Activated CD4-positive, alpha-beta T cell treated with anti-CD3 and anti-CD28 coated beads for 36 hours (primary cell): ENCODE measurements at places on chromosomes 7 and 10. TPM values are rescaled to one million over a fixed set of nuclear protein-coding genes. Genes with fewer than 3 reads are reported as not detected.
A peak's percentile ranks its signal among the peaks of the same experiment; 100 is the strongest.

DNA sequence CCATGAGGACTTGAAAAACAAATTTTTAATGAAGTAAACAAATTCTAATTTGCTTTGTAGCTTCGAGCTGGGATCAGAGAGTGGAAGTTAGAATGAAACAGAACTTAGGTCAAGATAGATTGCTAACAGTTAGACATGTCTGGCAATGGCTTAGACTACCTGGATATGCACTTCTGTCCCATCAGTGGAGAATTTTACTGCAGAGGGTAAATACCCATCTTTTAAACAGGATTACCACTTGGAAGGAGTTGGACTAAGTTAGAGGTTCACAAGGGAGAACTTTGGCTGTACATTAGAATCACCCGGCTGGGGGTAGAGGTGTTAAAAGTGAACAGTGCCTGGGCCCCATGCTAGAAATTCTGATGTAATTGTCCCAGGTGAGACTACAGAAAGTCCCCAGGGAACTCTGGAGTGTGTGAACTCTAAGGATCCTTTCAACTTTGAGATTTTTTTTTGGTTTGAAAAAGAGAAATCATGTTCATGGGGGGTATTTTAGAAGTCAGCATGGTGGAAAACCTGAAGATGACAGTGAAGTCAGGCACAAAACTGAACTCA lies 35.5 kb downstream of the ENTPD1 start:
- peaks cover 10% of the 10 kb centered on the region for H3K27me3 ChIP-seq
- H3K36me3 ChIP-seq: no peaks in the 10 kb centered on the region
- no peak for DNase-seq
- no peaks in the 10 kb centered on the region for H3K4me1 ChIP-seq
- no peak overlapping the region for H3K27ac ChIP-seq

DNA sequence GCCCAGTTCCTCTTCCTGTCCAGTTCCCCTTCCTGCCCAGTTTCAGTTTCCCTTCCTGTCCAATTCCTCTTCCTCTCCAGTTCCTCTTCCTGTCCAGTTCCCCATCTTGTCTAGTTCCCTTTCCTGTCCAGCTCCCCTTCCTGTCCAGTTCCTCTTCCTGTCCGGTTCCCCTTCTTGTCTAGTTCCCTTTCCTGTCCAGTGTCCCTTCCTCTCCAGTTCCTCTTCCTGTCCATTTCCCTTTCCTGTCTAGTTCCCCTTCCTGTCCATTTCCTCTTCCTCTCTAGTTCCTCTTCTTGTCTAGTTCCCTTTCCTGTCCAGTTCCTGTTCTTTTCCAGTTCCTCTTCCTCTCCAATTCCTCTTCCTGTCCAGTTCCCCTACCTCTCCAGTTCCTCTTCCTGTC lies 68.1 kb upstream of the ADCY1 start:
- DNase-seq: no peak
- no peak overlapping the region for H3K4me3 ChIP-seq
- H3K27ac ChIP-seq: no peak overlapping the region
- no peaks in the 10 kb centered on the region for H3K36me3 ChIP-seq
- no peaks in the 10 kb centered on the region for H3K4me1 ChIP-seq

The OR2A42 gene
- total RNA-seq: not detected

DNA sequence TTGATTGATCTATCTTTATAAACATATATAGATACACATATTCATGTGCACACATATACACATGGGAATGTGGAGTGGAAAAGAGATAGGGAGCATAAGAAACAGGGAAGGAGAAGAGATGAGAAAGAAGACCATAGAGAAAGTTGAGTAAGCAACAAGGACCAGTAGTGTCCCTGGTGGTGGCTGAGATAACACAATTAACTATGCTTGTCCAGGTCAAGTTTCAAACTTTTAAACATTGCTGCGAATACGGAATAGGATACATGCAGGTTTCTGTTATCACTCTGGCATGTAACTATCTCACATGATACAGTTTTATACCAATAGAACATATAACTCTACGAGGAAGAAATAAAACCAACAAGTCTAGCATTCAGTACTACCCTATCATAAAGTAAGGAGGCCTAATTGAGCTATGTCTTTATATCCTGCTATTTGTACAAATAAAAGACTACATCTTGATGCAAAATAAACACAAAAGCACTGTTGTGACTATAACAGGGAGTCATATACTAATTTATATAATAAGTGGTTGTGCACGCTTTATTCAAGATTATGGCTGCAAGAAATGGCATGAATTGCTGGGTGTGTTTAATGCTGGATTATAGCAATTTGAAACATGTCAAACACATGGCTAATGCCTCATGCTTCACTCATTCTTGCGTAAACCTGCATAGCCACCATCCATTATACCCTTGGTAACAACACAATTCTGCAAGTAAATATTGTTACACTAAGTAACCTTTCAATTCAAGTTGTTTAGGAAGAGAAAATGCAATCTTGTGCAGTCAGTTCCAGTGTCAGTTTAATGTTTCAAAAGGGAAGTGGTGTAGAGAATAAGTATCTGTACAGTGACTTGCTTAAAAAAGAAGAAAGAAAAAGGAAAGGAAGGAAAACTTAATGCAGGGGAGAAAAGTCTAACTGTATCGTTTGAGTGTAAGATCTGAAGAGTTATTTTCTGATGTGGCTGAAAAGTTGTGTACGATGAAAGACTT lies 8.2 kb downstream of the FOXP2 start:
- H3K4me3 ChIP-seq: no peak overlapping the region
- DNase-seq: no peak
- no peaks in the 10 kb centered on the region for H3K36me3 ChIP-seq
- H3K4me1 ChIP-seq: no peaks in the 10 kb centered on the region
- H3K27me3 ChIP-seq: peaks cover 2% of the 10 kb centered on the region

GRCh38 chr10:125761961-125762360 lies 13.7 kb downstream of the MMP21 start:
- no peak for DNase-seq
- peaks cover 65% of the 10 kb centered on the region for H3K36me3 ChIP-seq
- H3K27me3 ChIP-seq: no peaks in the 10 kb centered on the region
- no peak overlapping the region for H3K4me3 ChIP-seq
- no peak overlapping the region for H3K27ac ChIP-seq

GRCh38 chr10:14873090-14873760 lies 5.4 kb upstream of the SUV39H2 start:
- H3K36me3 ChIP-seq: peaks cover 9% of the 10 kb centered on the region
- no peak overlapping the region for H3K27ac ChIP-seq
- no peaks in the 10 kb centered on the region for H3K27me3 ChIP-seq
- H3K4me1 ChIP-seq: peaks cover 14% of the 10 kb centered on the region

GRCh38 chr10:56653289-56653688 lies 292.2 kb upstream of the ZWINT start:
- DNase-seq: no peak
- no peaks in the 10 kb centered on the region for H3K4me1 ChIP-seq
- H3K36me3 ChIP-seq: no peaks in the 10 kb centered on the region
- no peak overlapping the region for H3K27ac ChIP-seq

DNA sequence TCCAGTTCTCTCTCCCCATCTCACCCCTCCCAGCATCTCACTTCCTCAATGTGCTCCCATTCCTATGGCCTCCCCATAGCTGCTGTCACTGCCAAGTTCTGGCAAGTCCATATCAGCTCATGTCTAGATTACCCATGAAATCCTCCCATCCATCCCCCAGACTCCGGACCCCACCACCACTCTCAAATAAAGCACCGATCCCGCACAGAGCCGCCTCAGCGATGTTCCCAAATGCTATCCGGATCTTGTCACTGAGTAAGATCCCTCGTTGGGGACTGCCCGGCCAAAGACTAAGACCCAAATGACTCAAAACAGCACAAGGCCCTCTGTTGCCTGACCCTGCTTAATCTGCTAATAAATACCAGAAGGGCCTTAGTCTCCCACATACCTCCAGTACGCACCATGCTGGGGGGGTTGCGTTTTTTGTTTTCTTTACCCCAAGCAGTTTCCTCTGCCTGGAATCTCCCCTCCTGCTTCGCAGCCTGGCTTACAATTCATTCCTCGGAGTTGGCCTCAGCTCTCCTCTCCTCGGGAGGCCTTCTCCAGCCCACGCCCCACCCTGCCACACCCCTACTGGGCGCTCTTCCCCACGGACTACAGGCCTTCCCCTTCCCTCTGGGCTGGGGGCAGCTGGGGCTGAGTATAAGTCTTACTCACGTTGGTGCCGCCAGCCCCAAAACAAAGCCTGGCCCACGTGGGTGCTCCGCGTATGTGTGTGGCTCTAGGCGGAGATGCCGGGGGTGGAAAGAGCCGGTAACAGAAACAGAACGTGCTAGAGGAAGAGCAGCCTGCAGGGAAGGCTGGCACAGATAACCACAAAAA lies 1.8 kb upstream of the DUSP5 start:
- peaks cover 38% of the 10 kb centered on the region for H3K36me3 ChIP-seq
- peak; percentile 86 for DNase-seq
- peaks cover 30% of the 10 kb centered on the region for H3K4me1 ChIP-seq
- no peaks in the 10 kb centered on the region for H3K27me3 ChIP-seq
- peak overlapping the region; percentile 84 for H3K27ac ChIP-seq
- H3K4me3 ChIP-seq: peak overlapping the region; percentile 95

DNA sequence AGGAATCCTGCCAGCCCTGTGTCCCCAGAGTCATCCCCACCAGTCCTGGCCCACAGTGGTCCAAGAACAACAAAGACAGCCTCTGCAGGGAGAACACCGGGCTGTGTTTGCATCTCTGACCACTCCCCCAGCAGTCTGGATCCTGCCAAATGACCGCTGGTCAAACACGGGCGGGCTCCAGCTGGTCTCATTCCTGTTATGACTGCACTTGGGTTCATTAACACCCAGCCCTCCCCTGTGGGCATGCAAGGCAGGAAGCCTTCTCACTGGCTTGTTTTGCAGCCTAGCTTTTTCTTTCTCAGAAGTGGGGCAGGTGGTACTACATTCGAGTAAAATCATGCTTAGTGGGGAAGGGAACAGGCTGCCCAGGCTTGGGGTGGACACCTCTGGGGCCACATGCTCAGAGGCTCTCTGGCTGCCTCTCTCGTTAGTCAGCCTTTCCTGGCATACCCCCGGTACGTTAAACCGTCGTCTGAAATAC lies 190.0 kb downstream of the PLXNA4 start:
- no peak overlapping the region for H3K27ac ChIP-seq
- DNase-seq: no peak
- H3K4me3 ChIP-seq: no peak overlapping the region
- no peaks in the 10 kb centered on the region for H3K36me3 ChIP-seq
- H3K4me1 ChIP-seq: no peaks in the 10 kb centered on the region

GRCh38 chr7:127798023-127798422 lies 146.0 kb downstream of the SND1 start:
- H3K27ac ChIP-seq: no peak overlapping the region
- H3K36me3 ChIP-seq: peaks cover 7% of the 10 kb centered on the region
- DNase-seq: no peak
- no peaks in the 10 kb centered on the region for H3K27me3 ChIP-seq
- H3K4me1 ChIP-seq: peaks cover 29% of the 10 kb centered on the region

GRCh38 chr7:156334636-156335035 lies 305.9 kb upstream of the RNF32 start:
- H3K4me3 ChIP-seq: no peak overlapping the region
- no peak overlapping the region for H3K27ac ChIP-seq
- H3K36me3 ChIP-seq: no peaks in the 10 kb centered on the region
- DNase-seq: peak; percentile 30

DNA sequence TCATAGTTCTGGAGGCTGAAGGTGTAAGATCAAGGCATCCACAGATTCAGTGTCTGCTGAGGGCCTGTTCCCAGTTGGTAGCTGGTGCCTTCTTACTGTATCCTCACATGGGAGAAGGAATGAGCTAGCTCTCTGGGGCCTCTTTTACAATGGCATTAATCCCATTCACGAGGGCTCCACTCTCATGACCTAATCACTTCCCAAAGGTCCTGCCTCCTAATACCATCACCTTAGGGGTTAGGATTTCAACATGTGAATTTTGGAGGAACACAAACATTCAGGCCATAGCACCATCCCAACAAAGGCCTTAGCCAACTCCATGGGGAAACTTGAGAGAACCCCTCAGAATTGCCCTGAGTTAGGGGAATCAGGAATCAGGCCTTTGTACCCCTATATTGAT lies 66.1 kb upstream of the CREB5 start:
- H3K27me3 ChIP-seq: peaks cover 9% of the 10 kb centered on the region
- no peaks in the 10 kb centered on the region for H3K4me1 ChIP-seq
- no peak overlapping the region for H3K27ac ChIP-seq
- DNase-seq: no peak

The ATP6V0A4 gene
- 0.32 TPM for total RNA-seq

- H3K27ac ChIP-seq: no peak overlapping the region
- no peaks in the 10 kb centered on the region for H3K27me3 ChIP-seq
- no peaks in the 10 kb centered on the region for H3K36me3 ChIP-seq
- DNase-seq: no peak
- no peak overlapping the region for H3K4me3 ChIP-seq
Observed at GRCh38 chr10:52706332-52707070, 66.1 kb downstream of the MBL2 start.

DNA sequence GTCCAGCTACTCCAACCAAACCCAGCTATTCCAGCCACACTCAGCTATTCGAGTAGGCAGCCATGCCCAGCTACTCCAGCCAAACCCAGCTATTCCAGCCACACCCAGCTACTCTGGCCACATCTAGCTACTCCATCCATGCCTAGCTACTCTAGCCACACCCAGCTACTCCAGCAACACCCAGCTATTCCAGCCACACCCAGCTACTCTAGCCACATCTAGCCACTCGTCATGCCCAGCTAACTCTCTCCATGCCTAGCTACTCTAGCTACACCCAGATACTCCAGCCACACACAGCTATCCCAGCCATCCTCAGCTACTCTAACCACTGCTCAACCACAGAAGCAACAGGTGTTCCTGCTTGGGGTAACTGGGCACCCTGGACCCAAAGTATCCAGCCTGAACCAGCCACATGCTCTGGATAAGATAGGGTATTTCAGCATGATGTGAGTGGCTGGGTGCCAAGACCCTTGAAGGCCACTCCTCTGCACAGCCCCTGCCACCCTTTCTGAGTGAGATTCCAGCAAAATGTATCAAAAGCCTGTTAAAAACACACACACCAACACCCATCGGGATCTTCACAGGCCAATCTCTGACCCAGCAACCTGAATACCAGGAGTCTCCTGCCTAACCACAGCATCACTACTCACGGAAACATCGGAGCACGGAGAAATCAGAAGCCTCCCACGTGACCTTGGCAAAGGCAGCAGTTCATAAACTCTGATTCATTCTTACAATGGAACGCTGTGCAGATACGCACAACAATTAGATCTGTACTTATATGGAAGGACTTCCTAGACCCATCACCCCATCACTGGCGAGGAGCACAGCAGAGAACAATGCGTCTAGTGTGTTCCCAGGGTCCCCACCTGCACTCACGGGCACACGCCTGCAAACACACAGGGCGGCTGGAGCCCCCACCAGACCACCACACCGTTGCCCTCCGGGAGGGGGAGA lies 51.8 kb upstream of the DNAAF5 start:
- H3K27ac ChIP-seq: no peak overlapping the region
- peaks cover 35% of the 10 kb centered on the region for H3K36me3 ChIP-seq
- H3K27me3 ChIP-seq: no peaks in the 10 kb centered on the region
- DNase-seq: no peak
- H3K4me1 ChIP-seq: no peaks in the 10 kb centered on the region

- DNase-seq: no peak
- H3K27me3 ChIP-seq: peaks cover 10% of the 10 kb centered on the region
- H3K27ac ChIP-seq: no peak overlapping the region
- no peak overlapping the region for H3K4me3 ChIP-seq
Observed at GRCh38 chr10:20890009-20890408, 7.1 kb downstream of the NEBL start.

The NCF1 gene
- total RNA-seq: 0.78 TPM
